ENCODE measurements at places on chromosomes 1 and 21.

- no peak for DNase-seq
These were observed 55.0 kb downstream of the PLXNA2 start for GRCh38 chr1:208189183-208189582.

- no peak for DNase-seq
These were observed 423.8 kb upstream of the CXADR start for GRCh38 chr21:17089091-17089491.

DNA sequence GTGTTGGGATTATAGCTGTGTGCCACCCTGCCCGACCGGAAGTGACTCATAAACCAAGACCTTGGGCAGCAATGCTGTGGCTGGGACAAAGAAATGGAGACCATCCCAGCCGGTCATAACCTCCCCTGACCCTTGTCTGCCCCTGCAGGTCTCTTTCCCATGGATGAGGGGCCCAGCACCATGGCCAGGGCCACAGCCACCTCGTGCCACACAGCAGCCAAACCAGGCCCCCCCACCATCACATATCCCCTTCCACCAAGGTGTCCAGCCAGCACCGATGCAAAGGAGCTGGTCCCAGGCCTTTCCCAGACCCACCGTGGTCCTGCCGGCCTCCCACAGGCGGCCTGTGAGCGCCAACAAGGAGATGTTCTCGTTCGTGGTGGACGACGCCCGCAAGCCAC is 42.2 kb downstream of the FHAD1 start:
- DNase-seq, result no peak

GRCh38 chr1:208928349-208929010 is 655.0 kb upstream of the CAMK1G start:
- no peak for DNase-seq

GRCh38 chr1:26470878-26471497 is 1.3 kb upstream of the HMGN2 start:
- no peak for DNase-seq

DNA sequence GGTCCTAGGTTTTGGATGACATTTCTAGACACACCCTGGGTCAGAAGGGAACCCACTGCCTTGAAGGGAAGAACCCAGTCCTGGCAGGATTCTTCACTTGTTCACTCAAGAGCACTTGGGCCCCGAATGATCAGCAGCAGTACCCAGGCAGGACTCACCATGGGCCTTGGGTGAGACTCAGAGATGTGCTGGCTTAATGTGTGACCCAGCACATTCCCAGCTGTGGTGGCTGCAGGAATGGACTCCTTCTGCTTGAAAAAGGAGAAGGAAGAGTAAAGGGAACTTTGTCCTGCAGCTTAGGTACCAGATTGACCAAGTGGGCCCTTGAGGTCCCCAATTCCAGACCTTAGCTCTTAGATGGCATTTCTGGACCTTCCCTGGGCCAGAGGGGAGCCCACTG is 12.3 kb upstream of the SMAP2 start:
- DNase-seq, result no peak

DNA sequence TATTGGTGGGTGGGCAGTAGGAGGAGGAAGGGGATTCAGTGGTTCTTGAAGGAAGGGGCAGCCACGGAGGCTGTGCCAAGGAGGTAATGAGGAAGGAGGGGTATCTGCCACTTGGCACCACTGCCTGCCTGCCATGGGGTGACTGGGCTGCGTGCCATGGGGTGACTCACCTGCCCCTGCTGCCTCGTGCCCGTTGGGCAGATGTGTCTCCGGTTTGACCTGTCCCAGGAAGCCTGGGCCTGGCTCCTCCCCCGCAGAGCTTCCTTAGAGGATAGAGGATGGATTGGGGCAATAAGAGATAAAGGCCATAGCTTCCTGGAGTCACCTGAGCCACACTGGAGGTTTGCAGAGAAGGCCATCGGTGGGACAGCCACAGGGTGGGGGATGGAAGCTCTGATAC is 1.7 kb downstream of the PADI3 start:
- no peak for DNase-seq

- DNase-seq, result no peak
These were observed 103.4 kb downstream of the TENT5C start for GRCh38 chr1:117709249-117709691.

- no peak for DNase-seq
These were observed 25.2 kb upstream of the PCBP3 start for GRCh38 chr21:45618287-45618686.

- peak; percentile 23 for DNase-seq
These were observed 511 bp downstream of the DNTTIP2 start for GRCh38 chr1:93878501-93878888.

DNA sequence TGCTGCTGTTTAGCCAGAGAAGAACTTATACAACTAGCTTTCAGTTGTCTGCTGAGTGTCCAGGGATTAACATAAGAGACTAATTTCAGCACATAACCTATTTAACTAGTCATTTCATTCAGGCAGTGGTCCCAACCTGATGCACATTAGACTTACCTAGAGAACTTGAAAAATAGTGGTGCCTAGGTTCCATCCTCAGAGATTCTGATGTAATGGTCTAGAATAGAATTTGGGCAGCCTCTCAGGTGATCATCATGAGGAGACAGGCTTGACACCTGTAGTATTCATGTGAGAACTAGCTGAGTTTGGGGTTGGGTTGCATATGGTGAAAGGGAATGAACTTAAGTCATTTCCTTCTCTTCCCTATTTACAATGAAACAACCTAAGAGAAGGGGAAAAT is 24.8 kb downstream of the CNST start:
- no peak for DNase-seq

GRCh38 chr1:194544012-194544411 is 1357.6 kb upstream of the B3GALT2 start:
- DNase-seq, result no peak

- no peak for DNase-seq
These were observed 27.9 kb upstream of the AGO1 start for GRCh38 chr1:35854989-35855700.

DNA sequence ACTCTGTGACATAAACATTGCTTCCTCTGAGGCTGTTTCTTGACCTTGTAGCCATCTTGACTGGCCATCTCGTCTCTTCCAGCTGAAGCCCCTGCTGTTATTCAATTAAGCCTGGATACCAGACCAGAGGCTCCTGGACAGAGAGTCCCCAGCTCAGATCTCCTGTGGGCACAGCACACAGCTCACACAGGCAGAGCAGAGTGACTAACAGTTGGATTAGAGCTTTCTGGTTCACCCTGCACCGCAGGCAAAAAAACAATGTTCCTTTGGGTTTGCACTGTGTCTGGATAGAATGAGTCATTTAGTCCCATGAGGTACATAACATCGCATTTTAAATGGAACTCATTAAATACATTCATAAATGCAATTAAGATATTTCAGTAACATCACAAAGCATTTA is 33.4 kb upstream of the USH2A start:
- no peak for DNase-seq

GRCh38 chr1:27736252-27736651 is 10.5 kb downstream of the FAM76A start:
- no peak for DNase-seq

DNA sequence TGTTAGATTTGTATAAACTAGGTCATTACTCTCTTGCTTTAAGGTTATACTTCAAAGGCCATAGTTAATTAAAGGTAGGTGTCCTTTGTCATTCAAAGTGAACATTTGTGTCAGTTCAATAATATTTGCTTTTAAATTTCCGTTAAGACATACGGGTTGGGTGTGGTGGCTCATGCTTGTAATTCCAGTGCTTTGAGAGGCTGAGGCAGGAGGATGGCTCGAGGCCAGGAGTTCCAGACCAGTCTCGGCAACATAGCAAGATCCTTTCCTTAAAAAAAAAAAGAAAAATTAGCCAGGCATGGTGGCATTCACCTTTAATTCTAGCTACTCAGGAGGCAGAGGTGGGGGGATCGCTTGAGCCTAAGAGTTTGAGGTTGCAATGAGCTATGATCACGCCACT is 80.4 kb downstream of the KIF26B start:
- no peak for DNase-seq

DNA sequence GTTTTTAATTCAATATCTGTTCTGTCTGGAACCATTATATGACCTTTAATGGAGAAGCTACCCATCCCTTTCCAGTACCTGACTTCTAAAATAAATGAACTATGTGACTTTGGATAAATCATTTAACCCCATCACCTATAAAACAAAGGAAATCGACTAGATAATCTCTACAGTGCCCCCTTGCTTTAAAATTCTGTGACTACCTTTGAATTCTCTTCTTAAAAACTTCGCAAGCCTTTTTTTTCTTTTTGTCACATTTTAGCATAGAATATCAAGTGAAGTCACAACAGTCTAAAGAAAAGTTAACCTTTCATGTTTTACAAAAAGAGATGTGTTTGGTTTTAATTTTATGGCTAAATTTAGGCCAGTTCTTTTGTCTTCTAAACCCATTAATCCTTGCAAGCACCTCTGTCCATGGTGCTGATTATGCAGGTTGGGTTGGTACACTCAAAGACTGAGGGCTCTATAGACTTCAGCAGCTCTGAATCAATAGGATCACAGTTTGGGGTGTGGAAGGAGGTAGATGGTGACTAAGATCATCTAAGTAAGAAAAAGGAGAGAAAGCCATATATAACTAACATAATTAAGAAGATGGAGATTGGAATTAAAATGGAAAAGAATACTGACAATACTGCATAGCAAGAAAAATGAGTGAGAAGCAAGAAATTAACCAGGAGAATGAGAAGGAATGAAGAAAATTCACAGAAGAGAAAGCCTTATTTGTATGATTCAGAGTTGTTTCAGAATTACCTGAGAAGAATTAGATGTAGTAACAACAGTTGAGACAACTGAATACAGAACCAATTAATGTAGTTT is 59.2 kb downstream of the TBX15 start:
- no peak for DNase-seq

DNA sequence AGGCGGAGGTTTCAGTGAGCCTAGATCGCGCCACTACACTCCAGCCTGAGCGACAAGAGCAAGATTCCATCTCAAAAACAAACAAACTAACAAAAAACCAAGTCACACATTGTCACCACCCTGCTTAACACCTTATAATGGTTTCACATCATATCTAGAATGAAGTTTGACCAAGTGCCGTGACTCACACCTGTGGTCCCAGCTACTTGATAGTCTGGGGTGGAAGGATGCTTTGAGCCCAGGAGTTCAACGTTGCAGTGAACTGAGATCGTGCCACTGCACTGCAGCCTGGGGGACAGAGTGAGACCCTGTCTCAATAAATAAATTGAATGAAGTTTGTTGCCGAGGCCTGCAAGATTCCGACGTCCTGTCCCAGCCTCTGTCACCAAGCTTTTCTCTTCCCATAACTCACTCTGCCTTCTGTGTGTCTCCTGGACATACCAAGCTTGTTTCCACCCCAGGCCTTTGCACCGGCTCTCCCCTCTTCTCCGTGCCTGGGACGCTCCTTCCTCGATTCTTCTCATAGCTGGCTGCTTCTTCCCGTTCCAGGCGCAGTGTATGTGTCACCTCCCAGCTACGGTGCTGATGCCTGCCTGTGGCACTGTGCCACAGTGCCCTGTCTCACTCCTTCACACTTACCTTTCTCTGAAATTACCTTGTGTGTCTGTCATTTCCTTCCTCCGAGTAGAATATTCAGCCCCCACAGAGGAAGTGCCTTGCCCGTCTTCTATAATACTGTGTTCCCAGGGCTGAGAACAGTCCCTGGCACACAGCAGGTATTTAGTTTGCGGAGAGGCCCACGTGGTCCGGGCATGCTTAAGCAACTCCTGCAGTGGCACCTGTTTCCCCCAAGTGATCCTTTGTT is 3.8 kb upstream of the SELENON start:
- no peak for DNase-seq

GRCh38 chr1:214281021-214281719 is at the start of gene SMYD2:
Gene SMYD2, plus strand, starts transcription at chr1:214281159. Its CDS starts 96 bp downstream, at chr1:214281255.
- DNase-seq, result peak; percentile 66

DNA sequence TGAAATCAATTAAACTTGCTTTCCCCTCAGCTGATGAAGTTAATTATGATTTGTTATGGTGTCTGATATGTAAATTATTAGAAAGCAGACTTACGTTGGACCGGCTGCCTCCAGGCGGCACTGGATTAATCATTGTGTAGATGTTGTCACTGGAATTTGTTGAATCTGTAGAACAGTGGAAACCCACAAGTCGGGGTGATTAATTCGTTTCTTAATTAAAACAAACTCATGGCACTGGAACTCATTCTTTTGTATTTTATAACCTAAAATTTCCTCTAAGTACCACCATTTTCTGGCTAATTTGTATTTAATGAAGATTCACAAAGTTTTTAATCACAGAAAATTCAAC is 39.0 kb downstream of the MRPL37 start:
- DNase-seq, result no peak

DNA sequence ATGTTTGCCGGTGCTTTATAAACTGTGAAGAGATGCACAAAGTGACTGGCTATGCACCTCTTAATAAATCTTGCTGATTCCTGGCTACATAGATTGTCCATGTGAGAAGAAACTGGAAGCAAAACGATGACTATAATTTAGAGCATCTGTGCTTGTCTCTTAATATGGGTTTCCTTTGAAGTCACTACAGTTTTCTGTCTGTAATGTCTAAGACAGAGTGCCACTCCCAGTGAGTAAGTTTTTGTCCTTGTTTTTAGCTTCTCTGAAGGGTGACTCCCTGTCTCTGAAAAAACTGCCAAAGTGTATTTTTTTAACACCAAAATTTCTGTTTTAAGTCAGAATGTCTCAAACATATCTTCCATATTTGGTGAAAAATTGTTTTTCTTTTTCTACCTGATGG is 175.1 kb downstream of the FASLG start:
- DNase-seq, result no peak

DNA sequence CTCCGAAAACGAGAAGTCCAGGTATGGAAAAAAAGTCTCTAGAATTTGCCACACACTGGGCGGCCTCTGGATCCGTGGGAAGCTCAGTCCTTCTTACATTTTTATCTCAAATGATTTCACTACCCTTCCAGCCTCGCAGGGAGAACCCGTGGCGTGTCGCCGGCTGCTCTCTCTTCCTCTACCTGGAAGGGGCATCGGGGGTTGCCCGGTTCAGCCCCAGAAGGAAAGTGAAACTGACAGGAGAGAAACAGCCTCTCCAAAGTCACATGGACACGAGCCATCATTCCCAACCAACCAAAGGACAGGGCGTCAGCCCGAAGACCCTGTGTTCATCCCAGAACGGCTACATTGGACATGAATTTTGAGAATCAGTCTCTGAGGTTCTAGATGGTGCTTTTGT is 182.5 kb downstream of the ADSS2 start:
- DNase-seq, result no peak

GRCh38 chr21:44572959-44573583 is 458 bp upstream of the KRTAP10-4 start:
- no peak for DNase-seq

- DNase-seq, result no peak
These were observed 367.9 kb upstream of the DUSP10 start for GRCh38 chr1:222109836-222110235.

DNA sequence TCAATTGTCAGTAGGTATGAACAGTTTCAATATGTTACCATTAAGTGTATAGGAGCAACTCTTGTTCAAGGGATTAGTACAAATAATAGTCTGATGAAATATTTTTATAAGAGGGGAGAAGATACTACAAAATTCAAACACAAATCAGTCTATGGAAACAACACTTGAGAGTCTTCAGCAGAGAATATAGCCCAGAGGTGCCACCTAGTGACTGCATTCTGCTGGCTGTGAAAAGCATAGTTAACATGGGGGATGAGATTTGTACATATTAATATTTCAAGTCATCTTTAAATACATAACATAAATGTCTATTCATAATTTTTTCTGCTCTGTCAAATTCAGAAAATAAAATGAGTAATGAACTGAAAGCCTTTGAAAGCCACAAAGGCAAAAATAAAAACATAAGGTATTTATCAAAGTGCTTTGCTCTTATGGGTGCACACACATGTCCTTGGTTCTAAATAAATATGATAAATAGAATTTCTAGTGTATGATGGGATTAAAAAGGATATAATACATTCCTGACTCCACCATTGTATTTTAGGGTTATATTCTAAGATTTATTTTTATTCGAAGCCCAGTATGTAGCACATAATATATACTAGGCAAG is 440.9 kb upstream of the ZRANB2 start:
- no peak for DNase-seq

- no peak for DNase-seq
These were observed 4.0 kb upstream of the IFI16 start for GRCh38 chr1:159005676-159006075.
